ENCODE measurements at places on chromosomes 13 and 19.

- no peak for DNase-seq
Observed at GRCh38 chr19:48614436-48615230, at the start of gene FAM83E. Gene FAM83E (minus strand): TSS chr19:48615076. CDS start chr19:48613372, 1,704 bp downstream.

- DNase-seq = no peak
Observed at GRCh38 chr19:6886277-6886897, 992 bp upstream of the ADGRE1 start.

GRCh38 chr19:7565332-7565731, 29.8 kb downstream of the PNPLA6 start:
- DNase-seq = no peak

DNA sequence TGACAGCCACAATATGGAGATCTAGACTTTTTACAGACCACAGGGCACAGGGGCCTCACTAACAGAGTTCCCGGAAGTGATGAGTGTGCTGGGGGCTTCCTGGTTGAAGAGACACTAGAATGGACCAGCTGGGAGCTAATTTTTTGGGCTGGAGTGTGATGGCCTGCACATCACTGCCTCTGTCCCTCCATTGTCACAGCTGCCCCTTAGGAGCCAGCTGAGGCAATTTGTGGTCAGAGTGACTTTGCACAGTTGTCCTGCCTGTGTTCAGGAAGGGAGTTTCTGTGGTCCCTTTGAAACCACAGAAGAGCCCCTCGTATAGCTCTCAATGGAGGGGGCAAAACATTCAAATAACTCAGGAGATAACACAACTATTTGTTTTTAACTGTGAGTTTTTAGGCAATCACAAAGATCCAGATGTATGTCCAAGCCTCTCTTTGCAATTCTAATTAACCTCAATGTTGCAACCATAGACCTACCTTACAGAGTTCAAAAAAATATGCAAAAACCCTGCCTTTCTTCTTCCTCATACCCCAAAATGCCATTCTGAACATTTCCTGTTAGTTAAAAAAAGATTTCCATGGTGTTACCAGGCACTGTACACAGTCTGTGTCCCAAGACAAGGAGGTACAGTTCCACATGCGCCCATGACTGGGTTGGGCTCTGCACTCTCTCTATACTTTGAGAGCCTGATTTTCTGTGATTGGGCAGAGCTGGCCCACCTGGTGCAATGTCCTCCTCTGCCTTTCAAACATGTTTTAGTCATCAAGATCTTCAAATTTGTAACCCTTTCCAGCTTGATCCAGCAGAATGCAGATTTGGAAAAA, 2.4 kb downstream of the ALOX5AP start:
- DNase-seq = no peak

GRCh38 chr13:48849515-48849914, 126.2 kb upstream of the FNDC3A start:
- no peak for DNase-seq

GRCh38 chr19:56683116-56683515, 11.6 kb upstream of the ZNF835 start:
- no peak for DNase-seq

GRCh38 chr19:42069619-42070351, at the start of gene GRIK5:
Gene GRIK5 (minus strand): TSS chr19:42070206. CDS start chr19:42065770, 4,436 bp downstream.
- no peak for DNase-seq
